ENCODE measurements at places on chromosomes 12 and 14.

GRCh38 chr14:58637040-58637390, 747 bp upstream of the DACT1 start:
- DNase-seq, result no peak

- DNase-seq, result no peak
Measured at GRCh38 chr12:69099201-69099837, 140.1 kb upstream of the CPSF6 start.

DNA sequence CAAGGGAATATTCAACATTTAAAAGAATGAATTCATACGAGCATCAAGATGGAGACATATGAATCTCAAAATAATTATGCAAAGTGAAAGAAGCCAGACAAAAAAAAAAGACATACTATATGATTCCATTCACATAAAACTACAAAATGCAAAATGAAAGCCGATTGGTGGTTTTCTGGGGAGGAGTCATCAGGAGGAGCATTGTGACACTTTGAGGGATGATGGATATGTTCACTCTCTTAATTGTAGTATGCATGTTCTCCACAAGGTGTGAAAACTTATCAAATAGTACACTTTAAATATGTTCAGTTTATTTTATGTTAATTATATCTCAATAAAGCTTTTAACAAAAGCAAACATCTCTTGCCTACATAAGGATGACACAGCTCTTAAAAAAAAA, 13.5 kb downstream of the OLR1 start:
- DNase-seq, result no peak

DNA sequence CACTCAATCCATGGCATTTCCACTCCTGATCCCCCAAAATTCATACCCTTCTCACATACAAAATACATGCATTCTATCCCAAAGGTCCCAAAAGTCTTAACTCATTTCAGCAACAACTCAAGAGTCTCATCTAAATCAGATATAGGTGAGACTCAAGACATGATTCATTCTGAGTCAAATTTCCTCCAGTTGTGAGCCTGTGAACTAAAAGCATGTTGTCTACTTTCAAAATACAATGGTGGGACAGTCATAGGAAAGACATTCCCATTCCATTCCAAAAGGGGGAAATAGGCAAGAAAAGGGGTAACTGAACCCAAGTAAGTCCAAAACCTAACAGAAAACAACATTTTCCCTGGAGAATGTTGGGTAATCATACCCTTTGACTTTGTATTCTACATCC, 103.3 kb downstream of the C12orf75 start:
- no peak for DNase-seq

- DNase-seq, result no peak
Measured at GRCh38 chr12:113896194-113896593, 69.9 kb downstream of the RBM19 start.

DNA sequence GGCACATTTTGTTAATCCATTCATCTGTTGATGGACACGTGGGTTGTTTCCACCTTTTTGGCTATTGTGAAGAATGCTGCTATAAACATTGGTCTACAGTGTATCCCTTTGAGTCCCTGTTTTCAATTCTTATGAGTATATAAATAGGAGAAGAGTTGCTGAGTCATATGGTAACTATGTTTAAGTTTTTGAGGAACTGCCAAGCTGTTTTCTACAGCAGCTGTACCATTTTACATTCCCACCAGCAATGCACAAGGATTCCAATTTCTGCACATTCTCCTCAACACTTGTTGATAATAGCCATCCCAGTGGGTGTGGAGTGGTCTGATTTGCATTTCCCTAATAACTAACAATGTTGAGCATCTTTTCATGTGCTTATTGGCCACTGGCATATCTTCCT, 6.9 kb upstream of the SVOP start:
- no peak for DNase-seq

GRCh38 chr12:54959291-54960018, 25.1 kb downstream of the TESPA1 start:
- DNase-seq, result no peak

- DNase-seq, result no peak
Measured at GRCh38 chr12:80677994-80678393, 29.4 kb upstream of the MYF6 start.

DNA sequence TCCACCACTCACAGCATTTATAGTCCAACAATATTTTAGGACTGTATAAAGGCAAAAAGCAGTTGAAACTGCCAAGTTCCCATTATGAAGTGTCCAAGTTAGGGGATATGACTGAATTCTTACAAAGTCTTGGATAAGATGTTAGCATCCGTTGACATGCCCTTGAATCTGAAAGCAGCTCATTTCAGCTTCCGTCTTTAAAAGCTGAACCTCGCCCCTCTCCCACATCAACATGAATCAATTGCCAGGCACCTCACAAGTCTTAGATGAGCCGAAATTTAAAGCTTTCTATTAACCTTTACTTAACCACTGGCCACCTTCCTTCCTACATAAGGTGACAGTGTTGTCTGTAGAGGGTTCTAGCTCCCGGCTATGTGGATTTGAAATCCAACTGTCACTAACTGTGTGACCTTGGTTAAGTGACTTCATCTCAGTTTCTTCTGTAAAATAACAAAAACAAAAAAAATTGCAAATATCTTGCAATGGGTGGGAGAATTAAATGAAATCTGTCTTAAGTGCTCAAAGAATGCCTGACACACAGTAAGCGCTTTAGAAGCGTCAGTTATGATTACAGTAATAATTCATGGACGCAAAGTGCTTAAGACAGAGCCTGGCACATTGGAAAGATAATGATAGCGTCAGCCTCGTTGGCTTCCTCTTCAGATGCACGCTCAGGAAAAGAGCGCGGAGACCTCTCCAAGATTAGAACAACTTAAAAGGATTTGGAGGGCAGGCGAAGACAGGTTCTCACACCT, 1.2 kb downstream of the PPP1CC start:
- peak; percentile 23 for DNase-seq

GRCh38 chr14:61196792-61197191, 84.3 kb downstream of the TMEM30B start:
- DNase-seq, result no peak

GRCh38 chr12:6460751-6461371, 9.0 kb downstream of the TAPBPL start:
- DNase-seq, result no peak

- peak; percentile 6 for DNase-seq
Measured at GRCh38 chr14:67512463-67513310, 20.4 kb upstream of the PLEKHH1 start.

- DNase-seq, result peak; percentile 76
Measured at GRCh38 chr12:49088150-49088931, 6.3 kb downstream of the DHH start.

DNA sequence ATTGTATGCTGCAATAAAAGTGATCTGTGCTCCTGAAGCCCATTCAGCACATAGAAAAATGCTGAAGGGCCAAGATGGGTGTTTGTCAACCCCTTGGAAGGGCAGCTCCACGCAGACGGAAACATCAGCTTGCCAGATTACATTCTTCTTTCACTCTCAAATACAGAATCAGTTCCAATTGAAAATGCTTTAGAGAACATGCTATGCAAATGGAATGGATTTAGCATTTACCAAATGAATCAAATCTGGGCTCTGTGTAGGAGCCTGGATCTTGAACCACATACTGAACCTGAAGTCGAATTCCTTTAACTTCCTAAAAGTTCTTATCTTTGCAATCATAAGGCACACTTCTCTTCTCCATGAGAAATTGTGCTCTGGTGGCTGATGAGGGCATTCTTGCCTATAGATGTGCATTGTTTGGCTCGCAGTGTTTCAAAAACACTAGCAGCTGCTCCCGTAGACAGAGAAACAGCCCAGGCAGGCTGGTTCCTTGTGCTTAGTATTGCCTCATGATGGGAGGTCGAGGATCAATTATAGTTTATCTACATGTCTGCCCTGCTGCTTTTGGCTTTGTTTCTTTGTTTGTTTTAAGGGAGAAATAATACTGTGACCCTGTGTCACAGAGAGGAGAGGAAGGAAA, 489.8 kb upstream of the FLRT2 start:
- DNase-seq, result no peak

DNA sequence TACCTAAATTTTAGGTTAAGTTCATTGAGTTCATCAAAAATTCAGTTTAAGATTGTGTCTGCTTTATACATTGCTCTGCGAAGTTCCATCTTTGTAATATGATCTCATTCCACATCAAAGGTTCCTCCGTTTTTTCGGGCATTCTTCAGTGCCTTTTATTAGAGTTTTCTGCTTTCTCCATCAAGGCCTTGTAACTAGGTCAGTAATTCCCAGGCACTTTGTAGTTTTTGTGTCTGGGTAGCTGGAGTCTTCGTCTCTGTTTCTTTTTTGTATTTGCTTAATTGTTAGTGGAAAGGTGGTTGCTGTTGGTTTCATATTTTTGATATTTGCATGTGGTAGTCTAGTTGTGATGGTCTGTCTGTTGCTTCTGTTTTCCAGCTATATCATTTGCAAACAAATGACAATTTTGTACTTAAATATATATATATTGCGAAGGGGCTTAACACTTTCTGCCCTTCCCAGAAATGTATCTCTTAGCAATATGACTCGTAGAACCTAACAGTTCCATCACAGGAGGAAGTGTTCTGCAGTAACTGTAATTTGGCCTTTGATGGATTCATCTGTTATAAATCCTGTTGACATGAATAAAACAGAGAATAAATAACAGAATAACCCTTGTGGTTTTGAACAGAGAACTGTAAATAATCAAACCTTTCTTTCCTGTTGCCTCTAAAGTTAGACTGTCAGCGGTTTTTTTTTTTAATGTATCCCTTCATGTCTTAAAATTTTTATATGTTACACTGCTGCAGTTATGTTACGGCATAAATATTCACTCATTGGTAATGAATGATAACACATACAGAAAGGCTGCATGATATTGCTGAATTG, 88.4 kb upstream of the DYNC1H1 start:
- DNase-seq, result no peak

- peak; percentile 14 for DNase-seq
Measured at GRCh38 chr12:47032644-47033043, 46.8 kb upstream of the PCED1B start.

DNA sequence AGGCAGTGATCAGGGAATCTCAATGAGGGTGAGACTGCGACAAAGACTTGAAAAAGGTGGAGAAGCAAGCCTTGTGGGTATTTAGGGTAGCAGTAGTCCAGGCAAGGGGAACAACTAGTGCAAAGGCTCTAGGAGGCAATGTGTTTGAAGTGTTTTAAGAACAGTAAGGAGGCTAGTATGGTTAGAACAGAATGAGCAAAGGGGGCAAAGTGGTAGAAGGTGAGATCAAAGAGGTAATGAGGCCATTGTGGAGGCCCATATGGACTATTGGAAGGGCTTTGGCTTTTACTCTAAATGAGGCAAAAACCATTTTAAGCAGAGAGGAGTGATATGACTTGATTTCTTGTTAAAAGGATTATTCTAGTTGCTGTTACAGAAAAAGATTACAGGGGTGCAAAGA, 16.8 kb downstream of the HIF1A start:
- no peak for DNase-seq

GRCh38 chr12:2806700-2807099, 5.8 kb upstream of the ITFG2 start:
- no peak for DNase-seq

GRCh38 chr14:32576977-32577376, 247.9 kb downstream of the AKAP6 start:
- DNase-seq, result no peak

- no peak for DNase-seq
Measured at GRCh38 chr14:88281447-88281846, 41.6 kb downstream of the KCNK10 start.

DNA sequence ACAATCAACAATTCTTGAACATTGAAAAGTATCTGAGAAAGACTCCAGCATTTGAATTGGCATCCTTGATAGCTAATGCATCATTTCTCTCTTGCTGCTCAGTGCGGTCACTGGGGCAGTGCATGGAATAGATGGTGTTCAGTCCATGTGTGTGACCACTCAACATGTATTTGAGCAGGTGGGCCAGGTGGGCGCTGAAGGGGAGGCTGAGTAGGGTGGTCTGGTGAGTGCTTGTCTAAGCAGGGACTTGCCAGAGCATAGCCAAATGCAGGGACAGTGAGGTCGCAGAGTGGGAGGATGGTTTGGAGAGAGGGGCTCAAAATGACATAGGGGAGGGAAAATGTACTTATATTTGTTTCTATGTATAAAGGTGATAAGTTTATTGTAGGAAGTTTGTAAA, 409.0 kb downstream of the TMEM121 start:
- DNase-seq, result no peak

DNA sequence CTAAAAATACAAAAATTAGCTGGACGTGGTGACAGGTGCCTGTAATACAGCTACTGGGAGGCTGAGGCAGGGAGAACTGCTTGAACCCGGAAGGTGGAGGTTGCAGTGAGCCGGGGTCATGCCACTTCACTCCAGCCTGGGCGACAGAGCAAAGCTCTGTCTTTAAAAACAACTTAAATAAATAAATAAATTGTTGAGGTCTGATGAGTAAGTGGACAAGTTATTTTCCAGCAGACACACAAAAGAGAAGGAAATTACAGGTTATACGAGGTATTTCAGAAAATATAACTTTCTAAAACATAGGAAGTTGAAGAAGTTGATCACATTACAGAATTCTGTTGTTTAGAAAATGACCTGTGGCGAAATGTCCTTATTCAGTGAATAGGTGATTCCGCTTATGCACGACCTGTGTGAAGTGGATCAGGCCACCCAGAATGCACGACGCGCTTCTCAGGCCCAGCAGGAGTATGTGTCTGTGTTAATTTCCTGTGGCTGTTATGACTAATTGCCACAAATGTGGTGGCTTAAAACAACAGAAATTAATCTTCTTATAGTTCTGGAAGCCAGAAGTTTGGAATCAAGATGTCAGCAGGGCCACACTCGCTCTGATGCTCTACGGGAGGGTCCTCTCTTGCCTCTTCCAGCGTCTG, 38.1 kb downstream of the P2RX7 start:
- DNase-seq, result no peak

GRCh38 chr12:18895946-18896345, 158.0 kb downstream of the CAPZA3 start:
- DNase-seq, result no peak

DNA sequence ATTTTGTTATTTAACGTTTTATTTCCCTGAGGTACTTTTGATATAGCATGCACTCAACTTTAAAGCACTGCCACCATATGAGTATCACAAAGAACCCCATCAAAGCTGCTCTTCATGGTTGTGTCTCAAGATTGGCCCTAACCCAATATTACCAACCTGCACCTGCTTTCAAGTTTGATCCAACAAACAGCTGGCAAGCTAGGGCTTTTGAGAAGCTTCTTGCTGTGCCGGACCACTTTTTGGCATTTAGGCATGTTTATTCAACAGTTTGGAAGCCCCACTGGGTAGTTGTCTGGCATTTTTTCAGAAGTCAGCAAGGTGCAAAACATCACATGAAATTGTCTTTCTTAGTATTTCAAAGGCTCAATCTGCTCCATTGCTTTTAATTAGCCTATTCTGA, 137.2 kb upstream of the PLEKHA5 start:
- DNase-seq, result no peak

- no peak for DNase-seq
Measured at GRCh38 chr14:58752771-58753201, 115.0 kb downstream of the DACT1 start.

GRCh38 chr12:52003591-52003990, 3.2 kb upstream of the TAMALIN start:
- no peak for DNase-seq

GRCh38 chr12:110224379-110225304, 56.4 kb upstream of the ATP2A2 start:
- DNase-seq, result peak; percentile 19

Measured in NCI-H2227 treated with DMSO at 0.1 percent for 48 hours (cell line).